Activated CD8-positive, alpha-beta memory T cell treated with anti-CD3 and anti-CD28 coated beads for 4 hours (primary cell): ENCODE measurements at places on chromosomes 7 and 10.

- DNase-seq: no peak
Observed at GRCh38 chr10:76278811-76279460, 847.5 kb downstream of the LRMDA start.

DNA sequence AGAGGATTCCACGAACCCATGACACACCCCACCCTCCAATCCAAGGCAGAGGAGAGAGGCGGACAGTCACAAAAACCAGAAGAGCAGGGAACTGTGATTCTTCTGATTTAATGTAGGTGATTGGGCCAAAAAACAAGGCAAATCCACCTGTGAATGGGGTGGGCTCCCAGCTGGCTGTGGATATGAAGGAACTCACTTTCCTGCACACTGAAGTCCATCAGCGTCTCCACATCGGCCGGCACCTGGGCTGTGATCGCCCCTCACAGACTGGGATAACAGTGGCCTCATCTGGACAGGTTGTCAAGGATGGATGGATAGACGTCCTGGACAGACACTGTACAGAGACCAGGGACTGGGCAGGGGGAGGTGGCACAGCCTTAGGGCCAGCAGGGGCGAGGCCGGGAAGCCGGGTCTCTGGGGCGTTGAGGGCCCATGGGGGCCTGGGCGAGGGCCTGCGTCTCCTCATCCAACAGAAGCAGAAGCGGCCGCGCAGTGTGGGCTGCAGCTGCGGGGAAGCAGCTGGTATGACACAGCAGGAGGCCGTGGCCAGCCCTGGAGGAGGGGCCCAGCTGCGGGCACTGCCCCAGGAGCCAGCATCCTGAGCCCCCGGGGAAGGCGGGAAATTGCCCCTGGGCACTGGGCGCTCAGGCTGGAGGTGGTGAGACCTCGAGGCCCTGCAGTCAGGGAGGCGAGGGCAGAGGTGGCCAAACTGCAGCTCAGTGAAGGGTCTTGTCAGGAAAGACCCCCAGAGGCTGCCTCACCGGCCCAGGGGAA lies 54.2 kb downstream of the DIP2C start:
- DNase-seq: no peak

GRCh38 chr10:31574577-31574976 lies 255.6 kb downstream of the ZEB1 start:
- no peak for DNase-seq

GRCh38 chr7:17852361-17852760 lies 87.9 kb downstream of the SNX13 start:
- DNase-seq: no peak

GRCh38 chr7:54419209-54419608 lies 123.0 kb upstream of the VSTM2A start:
- DNase-seq: no peak

GRCh38 chr10:1116696-1117280 lies 60.6 kb downstream of the WDR37 start:
- no peak for DNase-seq

DNA sequence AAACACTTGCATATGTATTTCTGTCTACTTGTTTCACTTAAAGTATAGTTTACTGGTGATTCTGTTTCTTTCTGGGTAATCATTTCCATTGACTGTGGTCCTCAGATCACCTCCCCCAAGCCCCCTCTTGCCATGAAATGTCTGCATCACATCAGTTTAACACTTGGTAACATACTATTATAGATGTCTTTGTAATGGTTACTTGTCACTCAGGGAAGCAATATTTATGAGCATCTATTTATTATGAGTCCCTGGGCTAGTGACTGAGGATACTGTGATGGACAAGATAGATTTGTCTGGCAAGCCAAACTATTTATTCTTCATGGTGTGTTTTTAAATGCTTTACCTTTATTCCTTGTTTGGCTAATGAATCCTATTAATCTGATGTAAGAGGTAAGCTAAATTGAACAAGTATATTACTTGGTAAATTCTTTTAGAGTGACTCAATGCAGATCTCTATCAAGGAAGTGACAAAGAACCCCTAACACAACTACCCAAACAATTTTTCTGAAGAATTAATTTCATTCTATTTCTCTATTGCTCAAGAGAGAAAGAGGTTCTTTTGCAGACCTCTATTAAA lies 270.9 kb downstream of the RELN start:
- DNase-seq: no peak

- DNase-seq: peak; percentile 61
Observed at GRCh38 chr10:61902445-61903220, 1.1 kb downstream of the ARID5B start.

DNA sequence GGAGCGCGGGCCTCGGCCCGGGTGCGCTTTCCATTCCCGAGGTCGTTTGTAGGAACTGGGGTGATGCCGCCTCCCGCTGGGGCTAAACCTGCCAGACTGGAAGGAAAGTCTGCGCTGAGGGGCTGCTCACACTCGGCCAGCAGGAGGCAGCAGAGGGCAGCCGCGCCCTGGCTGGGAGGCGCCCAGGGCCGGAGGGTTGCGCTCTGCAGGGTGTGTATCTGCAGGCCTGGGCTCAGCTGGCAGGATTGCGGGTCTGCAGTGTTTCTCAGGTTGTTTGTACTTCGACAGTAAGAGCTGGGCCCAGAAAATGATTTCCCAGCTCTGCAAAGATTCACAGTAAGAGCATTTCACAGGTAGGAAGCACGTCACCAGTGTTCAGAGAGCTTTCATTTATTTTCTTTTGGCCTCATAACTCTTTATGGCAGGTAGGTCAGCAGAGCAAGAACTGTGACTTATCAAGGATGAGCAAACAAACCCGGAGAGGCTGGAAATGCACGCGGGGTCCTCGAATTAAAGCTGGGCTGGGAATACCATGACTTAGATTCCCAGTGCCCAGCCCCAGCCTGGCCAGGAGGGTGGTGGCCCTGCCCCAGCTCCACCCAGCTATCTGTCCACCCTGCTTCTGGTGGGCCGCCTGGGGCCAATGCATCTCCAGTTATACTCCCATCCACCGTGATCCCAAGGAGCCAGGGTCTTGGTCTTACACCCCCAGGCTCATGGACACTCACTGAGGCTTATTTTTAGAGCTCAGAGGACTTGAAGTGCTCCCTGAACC lies 15.2 kb upstream of the PPP2R2D start:
- peak; percentile 51 for DNase-seq

- DNase-seq: no peak
Observed at GRCh38 chr10:63286340-63286739, 153.2 kb downstream of the NRBF2 start.

GRCh38 chr7:98598846-98599615 lies 18.1 kb upstream of the NPTX2 start:
- no peak for DNase-seq

DNA sequence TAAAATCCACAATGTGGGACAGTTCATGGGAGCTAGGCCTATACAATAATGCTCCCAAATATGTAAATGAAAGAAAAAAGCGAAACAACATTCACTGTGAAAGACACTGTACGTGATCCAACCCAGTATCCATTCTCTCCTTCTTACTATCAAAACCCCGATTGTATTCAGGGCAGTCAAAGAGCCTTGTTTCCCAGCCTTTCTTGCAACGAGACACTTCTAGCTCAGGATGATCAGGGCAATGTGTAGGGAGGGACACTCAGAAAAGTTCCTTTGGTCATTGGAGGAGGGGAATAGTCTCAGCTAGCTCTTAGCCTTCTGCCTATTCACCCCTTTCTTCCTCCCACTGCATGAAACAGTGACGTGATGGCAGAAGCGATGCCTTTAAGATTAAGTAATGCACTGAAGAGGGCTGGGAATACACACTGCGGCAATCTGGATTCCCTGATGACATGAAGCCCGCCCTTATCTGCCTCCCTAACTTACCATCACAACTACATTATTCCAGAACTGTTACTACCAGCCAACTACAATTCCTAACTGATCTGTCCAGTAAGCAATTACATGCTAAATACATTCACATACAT lies 27.3 kb downstream of the UBE2H start:
- no peak for DNase-seq

DNA sequence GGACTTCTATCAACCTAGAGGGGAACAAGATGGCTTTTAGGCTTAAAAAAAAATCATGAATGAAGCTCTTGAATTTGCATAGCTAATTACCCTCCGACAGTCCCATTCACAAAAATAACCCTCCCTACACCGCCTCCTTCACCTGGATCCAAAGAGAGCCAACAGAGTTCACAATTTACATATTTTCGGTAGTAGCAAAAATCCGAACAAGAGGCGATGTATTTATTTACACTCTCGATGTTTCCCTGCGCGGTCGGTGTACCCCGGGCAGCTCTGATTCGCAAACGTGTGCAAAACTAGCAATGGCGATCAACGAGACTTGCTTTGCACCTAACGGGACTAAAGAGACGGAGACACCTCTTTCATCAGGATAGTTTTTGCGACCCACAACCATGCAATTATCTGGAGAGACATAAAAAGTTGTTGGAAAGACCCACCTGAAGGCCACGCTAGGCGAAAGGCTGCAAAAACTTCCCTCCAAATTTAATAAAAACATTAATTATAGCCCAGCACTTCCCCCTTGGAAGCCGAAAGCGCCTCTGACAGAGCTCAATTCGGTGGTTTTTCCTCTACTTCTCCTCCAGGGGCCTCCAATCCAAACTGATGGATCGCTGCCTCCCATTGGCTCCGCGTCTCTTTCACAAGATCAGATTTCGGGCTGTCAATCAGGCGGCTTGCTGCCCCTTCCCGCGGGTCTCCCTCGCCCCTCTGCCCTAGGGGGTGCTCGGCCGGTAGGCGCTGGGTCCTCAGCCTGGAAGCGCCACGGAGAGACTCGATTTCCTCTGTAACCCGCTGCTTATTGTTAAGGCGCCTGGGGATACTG lies at the start of gene ETV1:
TSS of gene ETV1 (minus strand) at position 541 of the 823 bp plus-strand sequence. CDS start 614 bp downstream, outside the sequence.
- no peak for DNase-seq

DNA sequence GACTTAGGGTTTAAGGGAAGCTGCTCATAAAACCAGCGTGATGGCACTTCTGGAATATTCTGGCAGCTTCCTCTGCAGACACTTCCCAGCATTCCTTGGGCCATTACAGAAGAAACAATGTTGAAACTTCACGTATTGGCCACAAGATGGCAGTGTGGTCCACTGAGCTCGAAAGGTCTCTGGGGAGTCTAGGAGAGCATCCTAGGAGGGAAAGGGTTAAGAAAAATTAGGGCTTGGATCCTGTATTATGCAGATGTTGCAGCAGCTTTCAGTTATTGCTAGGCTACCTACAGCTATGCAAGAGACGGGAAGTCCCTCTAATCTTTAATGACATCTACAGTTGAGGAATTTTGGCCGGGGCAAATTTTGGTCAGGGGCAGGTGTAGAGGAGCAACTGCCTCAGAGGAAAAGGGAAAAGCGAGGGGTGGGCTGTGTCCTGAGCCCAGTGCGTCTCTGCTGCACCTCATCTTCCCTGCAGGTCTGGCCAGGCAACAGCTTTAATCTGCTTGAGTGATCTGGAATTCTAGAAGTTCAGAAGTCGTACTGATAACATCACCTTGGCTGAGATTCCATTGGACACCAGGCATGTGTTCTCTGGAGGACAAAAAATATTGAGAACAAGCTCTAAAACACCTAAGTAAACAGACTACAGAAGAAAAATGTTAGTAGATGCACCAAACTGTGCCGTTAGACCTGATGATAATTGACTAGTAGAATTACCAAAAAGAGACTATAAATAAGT lies 220.8 kb upstream of the PRSS58 start:
- no peak for DNase-seq

GRCh38 chr10:60570896-60571295 lies 181.2 kb upstream of the ANK3 start:
- DNase-seq: no peak

DNA sequence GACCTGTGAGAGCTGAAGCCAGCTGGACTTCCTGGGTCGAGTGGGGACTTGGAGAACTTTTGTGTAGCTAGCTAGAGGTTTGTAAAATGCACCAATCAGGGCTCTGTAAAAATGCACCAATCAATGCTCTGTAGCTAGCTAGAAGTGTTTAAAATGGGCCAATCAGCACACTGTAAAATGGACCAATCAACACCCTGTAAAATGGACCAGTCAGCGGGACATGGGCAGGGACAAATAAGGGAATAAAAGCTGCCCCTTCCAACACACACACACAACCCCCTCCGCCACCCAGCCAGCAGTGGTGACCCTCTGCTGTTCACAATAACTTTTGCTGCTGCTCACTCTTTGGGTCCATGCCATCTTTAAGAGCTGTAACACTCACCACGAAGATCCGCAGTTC lies 7.1 kb downstream of the ZNF511 start:
- DNase-seq: no peak

GRCh38 chr7:32957326-32958045 lies at the start of gene FKBP9:
Gene FKBP9, plus strand, starts transcription at chr7:32957440. Its CDS starts 134 bp downstream, at chr7:32957574.
- DNase-seq: no peak

DNA sequence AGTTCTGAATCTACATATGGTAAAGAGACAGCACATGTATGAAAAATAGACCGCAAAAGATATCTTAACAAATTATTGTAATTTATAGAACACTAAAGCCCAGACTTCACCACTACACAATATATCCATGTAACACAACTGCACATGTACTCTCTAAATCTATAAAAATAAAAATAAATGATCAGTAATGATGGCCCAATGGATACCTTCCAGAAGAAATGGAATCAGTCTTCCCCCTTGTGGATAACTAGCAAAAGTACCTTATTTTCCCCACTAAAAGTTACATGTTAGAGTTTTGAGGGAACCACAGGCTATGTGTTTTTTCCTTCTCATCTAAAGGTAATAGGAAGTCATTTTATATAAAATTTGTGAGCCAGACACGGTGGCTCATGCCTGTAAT lies 25.7 kb downstream of the C7orf25 start:
- DNase-seq: no peak

DNA sequence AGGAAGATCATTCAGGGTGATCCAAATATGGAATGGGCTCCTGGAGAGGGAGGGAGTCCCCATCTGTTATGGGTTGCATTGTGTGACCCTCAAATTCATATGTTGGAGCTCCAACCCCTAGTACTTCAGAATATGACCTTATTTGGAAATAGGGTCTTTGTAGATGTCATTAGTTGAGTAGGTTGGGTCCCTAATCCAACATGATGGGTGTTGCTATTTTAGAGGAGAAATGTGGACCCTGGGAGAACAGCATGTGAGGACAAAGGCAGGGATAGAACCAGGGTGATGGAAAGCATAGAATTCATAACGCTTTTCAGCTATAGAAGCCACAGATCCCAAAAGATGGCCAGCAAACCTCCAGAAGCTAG lies 91.5 kb upstream of the SMNDC1 start:
- no peak for DNase-seq

GRCh38 chr10:131251146-131251541 lies 60.4 kb downstream of the TCERG1L start:
- no peak for DNase-seq

- DNase-seq: no peak
Observed at GRCh38 chr7:27614095-27614494, 48.6 kb downstream of the HIBADH start.

GRCh38 chr7:155734445-155734809 lies 77.8 kb downstream of the SHH start:
- no peak for DNase-seq

DNA sequence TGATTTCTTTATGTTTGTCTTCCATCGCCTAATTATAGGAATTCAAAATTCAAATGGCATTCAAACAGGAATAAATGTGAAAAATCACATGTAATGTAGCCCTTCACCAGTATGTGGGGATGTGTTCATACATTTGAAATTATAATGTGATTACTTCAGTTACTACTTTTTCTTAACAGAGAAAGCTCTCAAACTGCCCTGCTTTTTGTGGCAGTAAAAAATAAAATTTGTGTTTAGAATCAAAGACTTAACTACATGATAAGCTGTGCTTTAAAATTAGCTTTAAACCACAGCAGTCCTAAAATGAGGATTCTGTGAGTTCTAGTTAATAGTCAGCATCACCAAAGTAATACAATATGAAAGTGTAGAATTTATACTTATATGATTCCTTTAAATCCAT lies 7.8 kb upstream of the HERC4 start:
- no peak for DNase-seq
